ENCODE measurements at places on chromosomes 11 and 22.

GRCh38 chr22:47294222-47294532 lies 531.7 kb downstream of the TBC1D22A start:
- peak; percentile 80 for DNase-seq

DNA sequence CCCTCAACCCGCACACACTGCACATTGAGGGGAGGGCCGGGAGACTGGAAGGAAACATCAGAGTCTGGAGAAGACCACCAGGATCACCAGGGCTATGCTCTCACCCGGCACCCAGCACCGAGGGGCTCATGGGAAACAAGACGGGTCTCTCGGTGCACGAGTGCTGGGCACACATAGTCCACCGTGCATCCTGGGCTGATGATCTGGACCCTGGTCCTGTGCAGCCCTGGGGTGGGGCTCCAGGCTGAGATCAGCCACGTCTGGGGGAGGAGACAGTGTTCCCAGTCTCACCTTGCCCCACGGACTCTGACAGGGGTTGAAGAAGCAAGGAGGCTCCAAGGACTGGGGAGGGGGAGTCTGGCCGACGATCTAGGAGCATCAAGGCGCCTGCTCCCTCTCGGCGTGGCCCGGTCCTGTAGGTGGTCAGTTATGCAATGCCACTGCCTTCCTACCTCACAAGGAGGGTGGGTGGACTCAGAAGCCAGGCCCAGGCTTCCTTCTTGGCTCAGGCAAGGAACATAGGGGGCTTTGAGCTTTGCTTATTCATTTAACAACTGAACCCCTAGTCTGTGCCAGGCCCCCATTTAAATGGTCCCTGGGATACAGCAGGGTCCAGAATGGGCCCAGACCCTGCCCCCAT lies 11.4 kb upstream of the CD81 start:
- no peak for DNase-seq

DNA sequence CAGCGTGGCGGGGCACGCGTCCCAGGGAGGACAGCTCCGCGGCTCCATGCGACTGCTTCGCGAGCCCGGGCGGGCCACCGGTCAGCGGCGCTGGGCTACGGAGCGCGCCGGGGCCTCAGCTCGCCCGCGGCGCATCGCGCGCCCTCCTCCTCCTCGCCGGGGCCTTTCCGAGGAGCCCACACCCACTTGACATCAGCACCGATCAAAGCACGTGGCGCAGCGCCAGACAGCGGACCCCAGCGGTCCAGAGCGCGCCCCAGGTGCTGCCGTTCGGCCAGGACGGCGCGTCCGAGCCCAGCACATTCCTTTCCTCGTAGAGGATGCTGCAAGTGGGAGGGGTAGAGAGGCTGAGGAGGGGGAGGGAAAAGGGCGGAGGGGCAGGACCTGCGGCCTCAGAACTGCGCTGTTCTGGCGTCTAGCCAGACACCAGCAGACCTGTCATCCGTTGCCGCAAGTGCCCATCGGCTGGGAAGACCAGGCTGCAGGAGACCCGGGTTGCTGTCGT lies 88.6 kb downstream of the PLEKHA7 start:
- DNase-seq: peak; percentile 75

- no peak for DNase-seq
These were observed 27.3 kb upstream of the L3MBTL2 start for GRCh38 chr22:41177622-41178424.

Data from PC-3 (cell line).